ENCODE measurements at places on chromosomes 1 and 21.

GRCh38 chr1:37725851-37726613, 33.7 kb downstream of the CDCA8 start:
- DNase-seq: no peak

DNA sequence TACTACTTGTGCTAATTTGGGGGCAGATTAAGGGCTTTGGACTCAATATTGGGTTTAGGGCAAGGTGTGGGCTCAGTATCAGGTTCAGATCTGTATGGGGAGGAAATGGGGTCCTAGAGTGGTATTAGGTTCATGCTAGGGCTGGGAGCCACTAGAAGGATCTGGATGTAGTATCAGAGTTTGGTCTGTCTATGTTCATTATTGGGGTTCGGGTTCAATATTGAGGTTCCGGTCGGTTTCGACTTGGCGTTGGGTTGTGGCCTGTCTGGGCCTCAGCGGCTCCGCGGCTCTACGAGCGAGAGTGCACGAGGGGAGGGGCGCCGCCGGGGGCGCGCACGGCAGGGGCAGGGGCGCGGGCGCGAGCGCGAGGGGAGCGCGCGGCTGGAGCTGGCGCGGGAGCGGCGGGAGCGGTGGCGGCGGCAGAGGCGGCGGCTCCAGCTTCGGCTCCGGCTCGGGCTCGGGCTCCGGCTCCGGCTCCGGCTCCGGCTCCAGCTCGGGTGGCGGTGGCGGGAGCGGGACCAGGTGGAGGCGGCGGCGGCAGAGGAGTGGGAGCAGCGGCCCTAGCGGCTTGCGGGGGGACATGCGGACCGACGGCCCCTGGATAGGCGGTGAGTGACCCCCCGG, at the start of gene PTPRF:
TSS of gene PTPRF (plus strand) at position 401 of the 624 bp plus-strand sequence. CDS start 14,193 bp downstream, outside the sequence.
- peak; percentile 80 for DNase-seq

- no peak for DNase-seq
Observed at GRCh38 chr1:17687145-17687544, 68.0 kb upstream of the ACTL8 start.

GRCh38 chr1:69842326-69842725, 274.6 kb downstream of the LRRC7 start:
- DNase-seq: no peak

DNA sequence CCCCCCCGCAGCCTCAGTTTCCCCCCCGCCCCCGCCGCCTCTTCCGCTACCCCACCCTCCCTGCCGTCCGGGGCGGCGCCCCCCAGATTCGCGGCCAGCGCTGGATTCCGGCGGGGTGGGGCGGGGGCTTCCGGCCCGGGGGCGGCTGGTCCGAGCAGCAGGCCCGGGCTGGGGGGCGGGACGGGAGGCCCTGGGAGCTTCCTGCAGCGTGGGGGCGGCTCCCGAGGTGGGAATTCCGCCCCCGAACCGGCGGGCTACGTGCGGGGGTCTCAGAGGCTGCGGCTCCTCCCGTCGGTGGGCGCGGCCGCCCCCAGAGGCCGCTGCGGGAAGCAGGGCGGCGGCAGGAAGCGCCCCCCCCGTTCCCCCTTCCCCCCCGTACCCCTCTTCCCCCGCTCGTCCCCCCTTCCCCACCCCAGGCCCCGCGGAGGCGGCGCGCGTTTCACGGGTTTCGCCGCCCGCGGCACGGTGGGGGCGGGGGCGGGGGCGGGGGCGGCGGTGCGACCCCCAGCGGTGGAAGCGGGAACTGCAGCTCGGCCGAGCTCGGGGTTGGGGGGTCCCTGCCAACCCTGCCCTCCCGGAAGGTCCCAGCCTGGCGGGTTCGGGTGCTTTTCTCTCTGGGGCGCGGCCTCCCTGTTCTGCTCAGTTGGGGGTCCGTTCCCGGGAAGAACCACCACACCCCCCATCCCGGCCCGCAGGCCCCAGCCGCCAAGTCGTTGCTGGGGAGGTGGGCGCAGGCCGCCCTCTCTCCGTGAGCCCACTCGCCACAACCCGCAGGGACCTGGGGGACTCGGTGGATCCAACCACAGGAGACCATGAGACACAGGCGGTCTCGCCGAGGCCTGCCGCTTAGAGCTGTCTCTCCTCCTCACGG, 76.3 kb downstream of the MORN1 start:
- DNase-seq: peak; percentile 77

DNA sequence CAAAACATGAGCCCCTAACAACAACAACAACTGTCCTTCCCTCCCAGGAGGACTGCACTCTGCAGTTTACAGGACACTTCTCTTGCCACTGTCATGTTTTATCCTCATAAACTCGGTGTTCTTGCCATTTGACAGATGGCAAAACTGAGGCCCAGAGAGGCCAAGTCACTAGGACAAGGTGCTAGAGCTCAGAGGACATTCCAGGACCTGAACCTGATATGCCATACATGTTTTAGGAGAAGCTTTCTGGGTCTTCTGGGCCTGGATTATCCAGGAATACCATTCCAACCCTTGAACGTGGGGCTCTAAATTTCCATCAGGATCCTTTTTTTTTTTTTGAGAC, 19.4 kb upstream of the TENT5B start:
- no peak for DNase-seq

DNA sequence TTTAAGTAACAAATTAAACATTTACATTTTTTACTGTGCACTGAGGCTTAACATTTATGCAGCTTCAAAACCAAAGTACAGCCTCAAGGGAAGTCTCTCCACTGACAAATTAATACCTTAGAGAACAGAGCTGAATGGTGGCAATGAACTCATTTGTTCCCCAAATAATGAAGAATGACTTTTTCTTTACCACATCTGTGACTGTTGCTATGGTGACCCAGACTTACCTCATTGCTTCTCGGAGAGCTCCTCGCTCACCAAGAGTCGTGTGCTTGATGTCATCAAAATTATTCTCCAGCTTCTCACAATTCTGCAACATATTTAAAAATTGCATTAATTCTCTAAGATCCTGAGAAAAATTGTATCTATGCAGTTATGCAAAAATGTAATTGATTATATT, 92.9 kb downstream of the DPYD start:
- DNase-seq: no peak

GRCh38 chr1:205858141-205858961, 8.4 kb upstream of the PM20D1 start:
- DNase-seq: no peak

DNA sequence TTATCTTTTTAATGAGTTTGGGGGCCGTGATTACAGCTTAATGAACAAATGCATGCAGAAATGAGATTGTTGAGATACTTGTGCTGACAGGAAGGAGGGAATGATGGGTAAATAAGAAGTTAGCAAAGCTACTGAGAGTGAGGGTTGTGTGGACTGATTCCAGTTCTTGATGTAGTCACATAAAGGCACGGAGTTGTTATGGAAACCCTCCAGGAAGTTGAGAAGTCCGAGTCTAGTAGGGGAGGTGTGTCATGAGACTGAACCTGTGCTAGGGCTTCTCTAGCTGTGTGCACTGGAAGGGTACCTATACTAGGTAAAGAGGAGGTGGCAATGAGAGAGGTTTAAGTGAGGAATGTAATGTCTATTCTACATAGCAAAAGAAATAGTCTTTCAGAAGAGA, 475.7 kb downstream of the USP25 start:
- DNase-seq: no peak

- DNase-seq: no peak
Observed at GRCh38 chr1:30524840-30525617, 198.4 kb downstream of the MATN1 start.

GRCh38 chr21:42567861-42568260, 54.2 kb downstream of the SLC37A1 start:
- DNase-seq: no peak

- no peak for DNase-seq
Observed at GRCh38 chr1:179866616-179867015, 11.0 kb downstream of the TOR1AIP2 start.

DNA sequence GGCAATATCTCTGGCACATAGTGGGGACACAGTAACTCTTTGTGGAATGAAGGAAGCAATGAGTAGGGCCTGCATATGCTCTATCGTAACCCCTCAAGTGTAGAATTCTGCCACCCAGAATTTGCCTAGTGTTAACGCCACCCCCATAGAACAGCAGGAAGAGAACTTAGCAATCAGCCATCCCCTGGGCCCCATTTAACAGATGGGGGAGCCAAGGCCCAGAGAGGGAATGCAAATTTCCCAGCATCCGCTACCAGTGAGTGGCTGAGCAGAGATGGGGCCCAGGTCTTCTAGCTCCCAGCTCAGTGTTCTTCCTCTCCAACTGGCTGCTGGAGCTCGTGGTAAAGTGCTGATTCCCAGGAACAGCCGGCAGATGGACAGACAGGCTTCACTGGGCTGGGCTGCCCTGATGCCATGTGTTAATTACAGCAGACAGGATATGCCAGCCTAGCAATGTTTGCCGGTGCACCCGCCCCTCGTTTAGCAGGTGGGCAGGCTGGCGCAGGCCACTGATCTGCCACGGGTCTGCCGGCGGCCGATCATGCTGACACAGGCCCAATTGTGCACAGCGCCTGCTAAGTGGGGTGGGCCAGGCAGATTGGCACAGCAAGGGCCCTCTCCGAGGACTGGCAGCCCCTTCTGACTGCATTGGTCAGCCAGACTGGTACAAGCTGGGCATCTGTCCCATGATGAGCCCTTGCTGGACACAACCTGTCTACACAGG, 171.9 kb downstream of the IGSF21 start:
- no peak for DNase-seq

DNA sequence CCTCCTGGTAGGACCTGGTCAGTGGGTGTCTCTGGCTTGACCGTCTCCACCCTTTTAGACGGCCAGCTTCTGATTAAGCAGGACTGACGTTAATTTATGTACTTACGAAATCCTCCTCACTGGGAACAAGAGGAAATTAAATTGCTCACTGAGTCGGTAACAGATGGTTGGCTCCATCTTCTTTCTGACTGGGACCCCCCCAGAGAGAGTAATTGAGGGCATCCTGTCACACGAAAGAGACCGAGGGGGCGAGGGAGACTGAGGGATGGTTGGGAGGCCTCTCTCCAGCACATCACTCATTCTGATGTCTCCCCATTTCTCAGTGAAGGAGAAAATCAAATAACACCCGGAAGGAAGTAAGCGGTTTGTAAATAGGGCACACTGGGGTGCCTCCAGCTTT, 104.8 kb downstream of the OMA1 start:
- no peak for DNase-seq

- no peak for DNase-seq
Observed at GRCh38 chr1:204320382-204320804, 39.3 kb downstream of the PLEKHA6 start.

DNA sequence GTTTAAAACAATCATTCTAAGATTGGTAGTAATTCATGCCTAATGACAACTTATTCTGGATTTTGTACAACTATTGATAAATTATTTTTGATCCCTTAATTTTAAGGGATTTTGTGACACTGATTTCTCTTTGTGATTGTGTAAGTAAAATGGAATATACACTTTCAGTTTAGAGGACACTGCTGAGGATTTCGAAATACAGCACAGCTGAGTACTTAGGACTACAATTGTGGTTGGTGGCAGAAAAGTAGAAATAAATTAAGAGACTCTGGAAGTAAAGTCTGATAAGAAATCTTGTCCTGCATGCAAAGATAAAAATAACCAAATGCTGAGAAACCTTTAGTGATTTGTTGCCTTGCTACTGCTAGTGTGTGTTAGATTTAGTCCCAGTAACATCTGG, 40.0 kb downstream of the TYW3 start:
- DNase-seq: no peak

GRCh38 chr1:45444609-45445131, 46.3 kb downstream of the TESK2 start:
- no peak for DNase-seq

DNA sequence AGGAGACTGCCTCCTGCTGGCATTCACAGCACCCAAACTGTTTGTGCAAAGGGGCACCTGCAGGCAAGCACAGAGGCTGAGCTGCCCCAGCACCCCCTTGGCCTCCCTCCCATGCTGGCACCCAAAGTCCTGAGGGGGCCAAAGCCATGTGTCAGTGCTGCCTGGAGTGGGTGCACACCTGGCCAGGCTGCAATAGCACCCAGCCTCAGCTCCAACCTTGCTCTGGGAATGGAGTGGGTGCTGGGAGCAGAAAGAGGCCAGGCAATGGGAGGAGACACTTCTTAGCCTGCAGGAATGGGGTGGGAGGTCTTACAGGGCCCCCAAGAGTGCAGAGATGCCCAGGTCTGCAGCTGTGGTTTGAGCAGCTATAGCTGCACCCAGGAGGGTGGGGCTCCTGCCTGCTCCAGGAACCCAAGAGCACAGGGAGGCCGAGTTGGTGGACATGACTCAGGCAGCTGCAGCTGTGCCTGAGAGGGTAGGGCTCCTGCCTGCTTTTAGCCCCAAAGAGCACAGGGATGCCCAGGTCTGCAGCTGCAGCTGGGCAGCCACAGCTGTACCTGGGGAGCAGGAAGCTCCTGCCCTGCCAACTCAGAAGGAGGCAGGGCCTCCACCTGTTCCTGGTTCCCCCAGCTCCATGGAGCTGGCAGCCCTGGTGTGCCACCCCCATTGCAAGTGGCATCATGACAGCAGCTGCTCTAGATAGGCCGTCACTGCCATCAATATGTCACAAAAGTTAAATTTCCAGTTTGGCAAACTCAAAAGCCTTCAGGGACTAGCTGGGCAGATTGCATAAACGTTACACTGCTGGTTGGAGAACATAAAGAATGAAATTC, 5.3 kb upstream of the CHD1L start:
- no peak for DNase-seq

- DNase-seq: no peak
Observed at GRCh38 chr1:150507912-150508864, at the start of gene ECM1. Gene ECM1, plus strand, starts transcription at chr1:150508109. Its CDS starts 101 bp downstream, at chr1:150508210.

DNA sequence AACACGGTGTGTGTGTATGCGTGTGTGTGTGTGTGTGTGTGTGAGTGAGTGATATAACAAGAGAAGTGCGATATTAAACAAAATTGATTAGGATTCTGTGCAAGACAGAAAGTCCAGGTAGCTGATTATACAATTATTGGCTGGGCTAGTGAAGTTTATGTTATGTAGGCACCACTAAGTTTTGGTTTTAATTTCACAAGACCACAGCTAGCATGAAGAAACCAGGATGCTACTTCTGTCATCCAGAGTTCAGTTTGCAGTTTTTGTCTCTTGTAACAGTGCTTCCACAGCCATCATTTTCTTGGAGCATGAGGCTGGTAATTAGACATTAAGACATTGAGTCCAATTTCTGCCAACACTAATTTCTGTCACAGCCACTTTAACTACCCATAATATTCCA, 1590.2 kb upstream of the B3GALT2 start:
- no peak for DNase-seq

- no peak for DNase-seq
Observed at GRCh38 chr1:62187548-62187947, 7.1 kb upstream of the L1TD1 start.

GRCh38 chr1:180947901-180948640, 35.4 kb downstream of the KIAA1614 start:
- no peak for DNase-seq

- DNase-seq: no peak
Observed at GRCh38 chr1:25724966-25725365, 75.0 kb upstream of the SELENON start.

Data from nephron progenitor cell (in vitro differentiated cells).